IMR-90 (cell line): ENCODE measurements at places on chromosomes 5 and 9. TPM values are rescaled to one million over a fixed set of nuclear protein-coding genes. Genes with fewer than 3 reads are reported as not detected.

The RNF44 gene
- total RNA-seq, result 0.54 and 0.83 TPM in 2 replicates

The NXNL2 gene
- 3.2 and 4.7 TPM in 2 replicates for total RNA-seq

The KCNIP1 gene
- not detected in 2 replicates for total RNA-seq

The SARDH gene
- 4.7 and 5.0 TPM in 2 replicates for total RNA-seq

The LIFR gene
- total RNA-seq, result 10.4 and 13.9 TPM in 2 replicates

The ELOVL7 gene
- total RNA-seq, result 0.18 TPM in 1 of 2 replicates, not detected in the other

The NDUFS4 gene
- total RNA-seq, result 34.2 and 60.0 TPM in 2 replicates

The CTSV gene
- 0.54 and 0.56 TPM in 2 replicates for total RNA-seq

The ANKRD31 gene
- under 0.01 TPM in 2 replicates for total RNA-seq

The BTNL3 gene
- total RNA-seq, result not detected in 2 replicates

The SLC36A2 gene
- total RNA-seq, result not detected in 2 replicates

The MXD3 gene
- 5.6 and 7.3 TPM in 2 replicates for total RNA-seq

The CERT1 gene
- 7.2 and 10.3 TPM in 2 replicates for total RNA-seq
